ENCODE measurements at places on chromosomes 2 and 18.

- DNase-seq = no peak
Measured at GRCh38 chr18:58005011-58005410, 39.0 kb upstream of the NEDD4L start.

DNA sequence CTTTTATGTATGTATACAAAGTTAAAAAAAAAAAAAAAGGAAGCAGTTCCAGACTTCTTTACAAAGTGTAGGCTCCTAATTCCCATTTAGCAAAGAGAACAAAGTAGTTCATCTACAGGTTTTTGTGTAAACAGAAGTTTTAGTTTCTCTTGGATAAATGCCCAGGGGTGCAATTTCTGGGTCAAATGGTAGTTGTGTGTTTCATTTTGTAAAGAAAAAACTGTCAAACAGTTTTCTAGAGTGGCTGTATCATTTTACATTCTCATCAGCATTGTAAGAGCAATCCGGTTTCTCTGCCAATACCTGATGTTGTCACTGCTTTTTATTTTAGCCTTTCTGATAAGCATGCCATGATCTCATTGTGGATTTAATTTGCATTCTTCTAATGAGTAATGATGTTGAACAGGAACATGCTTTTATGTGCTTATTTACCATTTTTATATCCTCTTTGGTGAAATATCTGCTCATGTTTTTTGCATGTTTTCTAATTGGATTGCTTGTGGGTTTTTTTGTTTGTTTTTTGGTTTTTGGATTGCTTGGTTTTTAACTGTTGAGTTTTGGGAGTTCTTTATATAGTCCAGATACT is 16.6 kb upstream of the PSME4 start:
- DNase-seq = no peak

GRCh38 chr2:174535083-174535482 is 48.3 kb upstream of the GPR155 start:
- DNase-seq = no peak

GRCh38 chr2:86372641-86373502 is 35.4 kb upstream of the REEP1 start:
- DNase-seq = no peak

- DNase-seq = no peak
Measured at GRCh38 chr18:45617284-45617683, 2.0 kb downstream of the SLC14A2 start.

DNA sequence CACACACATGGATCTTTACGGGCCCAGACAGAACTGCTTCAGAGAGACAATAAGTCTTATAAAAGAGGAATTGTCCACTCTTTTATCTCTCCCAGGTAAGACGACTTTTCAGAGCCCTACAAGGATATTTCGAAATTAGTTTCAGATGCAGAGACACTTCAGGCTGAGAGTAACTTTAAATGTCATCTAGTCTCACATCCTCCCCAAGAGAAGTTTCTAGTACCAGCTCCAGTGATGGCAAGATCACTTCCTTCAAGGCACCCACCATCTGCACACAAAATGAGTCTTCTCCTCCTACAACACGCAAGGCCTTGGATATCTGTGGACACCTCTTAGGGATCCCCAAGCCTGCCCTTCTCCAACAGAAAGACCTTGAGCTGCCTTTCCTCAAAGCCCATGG is 39.0 kb upstream of the KLHL29 start:
- DNase-seq = no peak

GRCh38 chr2:154911729-154912128 is 213.2 kb downstream of the KCNJ3 start:
- no peak for DNase-seq

GRCh38 chr2:187429989-187430388 is 18.1 kb downstream of the CALCRL start:
- no peak for DNase-seq

DNA sequence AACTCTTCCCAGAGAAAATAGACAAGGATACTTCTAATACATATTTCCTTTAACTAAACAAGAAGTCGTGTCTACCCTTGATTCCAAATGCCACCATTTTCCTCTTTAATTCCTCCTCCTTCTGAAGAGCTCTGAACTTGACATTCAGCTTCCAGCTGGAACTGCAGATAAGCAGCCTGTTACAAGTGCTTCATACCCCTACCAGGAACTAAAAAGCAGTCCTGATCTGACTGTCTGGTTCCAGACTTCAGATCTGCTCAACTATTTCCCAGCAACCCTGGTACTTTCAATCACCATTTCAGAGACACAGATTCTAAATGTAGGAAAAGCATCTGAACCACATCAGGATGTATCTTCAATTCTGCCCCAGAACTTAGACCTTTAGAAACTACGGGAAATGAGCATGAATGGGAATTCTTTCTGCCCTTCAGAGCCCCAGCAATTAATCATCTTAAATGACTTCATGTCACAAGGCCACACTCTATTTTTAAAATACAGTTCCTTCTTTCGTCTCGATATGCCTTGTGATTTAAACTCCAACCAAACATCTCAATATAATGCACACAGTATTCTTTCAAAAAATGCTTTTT is 159.5 kb downstream of the L3MBTL4 start:
- no peak for DNase-seq

GRCh38 chr2:20584399-20585358 is 66.2 kb downstream of the HS1BP3 start:
- DNase-seq = no peak

DNA sequence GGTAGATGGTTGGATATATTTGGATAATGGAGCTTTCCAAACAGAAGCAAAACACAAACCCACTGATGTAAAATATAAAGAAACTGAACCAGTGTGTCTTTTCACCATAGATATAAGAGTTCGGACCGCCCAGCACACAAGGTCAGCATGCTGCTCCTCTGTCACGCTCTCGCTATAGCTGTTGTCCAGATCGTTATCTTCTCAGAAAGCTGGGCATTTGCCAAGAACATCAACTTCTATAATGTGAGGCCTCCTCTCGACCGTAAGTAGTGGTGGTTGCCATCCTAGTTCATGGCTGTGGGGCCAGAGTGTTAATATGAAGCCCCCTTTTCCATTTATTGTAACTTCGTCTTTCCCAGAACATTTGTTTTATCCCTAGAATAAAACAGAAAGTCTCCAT is 125.2 kb upstream of the LYPD6 start:
- DNase-seq = no peak

DNA sequence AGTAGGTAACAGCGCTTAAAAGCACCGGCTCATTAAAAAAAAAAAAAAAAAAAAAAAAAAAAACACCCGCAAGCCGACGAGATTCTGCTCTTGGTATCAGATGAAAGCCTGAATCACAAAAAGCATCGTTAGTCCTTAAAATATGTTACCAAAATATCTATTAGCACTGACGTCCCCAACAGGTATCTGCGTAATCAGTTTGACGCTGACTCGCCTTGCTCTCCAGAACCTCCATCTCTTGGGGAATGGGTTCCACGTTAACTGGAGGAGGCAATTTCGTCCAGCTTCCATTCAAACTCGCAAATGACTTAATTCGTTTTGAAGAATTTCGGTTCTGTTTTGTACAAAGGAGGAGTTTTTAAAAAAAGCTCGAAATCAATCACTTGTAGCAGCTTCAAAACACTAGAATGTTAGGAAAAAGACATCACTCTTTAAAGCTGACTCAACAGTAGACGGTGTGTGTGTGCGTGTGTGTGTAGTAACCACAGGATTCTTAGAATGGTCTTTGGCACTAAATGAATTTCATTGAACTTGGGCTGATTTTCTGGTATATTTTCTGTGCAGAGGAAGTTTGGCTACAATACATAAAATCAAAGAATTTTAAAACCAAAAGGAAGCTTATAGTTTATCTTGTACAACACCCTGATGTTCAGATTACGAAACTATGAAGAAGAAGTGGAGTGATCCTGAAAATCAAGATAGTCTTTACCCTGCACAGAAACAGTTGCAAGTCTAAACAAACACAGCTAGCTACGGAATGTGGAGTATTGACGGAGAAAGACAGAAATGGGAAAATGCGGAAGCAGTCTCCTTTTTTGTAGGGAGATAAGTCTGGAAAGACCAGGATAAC is 1.1 kb upstream of the PGAP1 start:
- no peak for DNase-seq

GRCh38 chr2:153601812-153602211 is 123.2 kb upstream of the RPRM start:
- no peak for DNase-seq

- no peak for DNase-seq
Measured at GRCh38 chr18:74194691-74195090, 46.4 kb downstream of the TIMM21 start.

- no peak for DNase-seq
Measured at GRCh38 chr18:26526966-26527234, 21.5 kb downstream of the KCTD1 start.

GRCh38 chr2:170745305-170745704 is 24.9 kb upstream of the ERICH2 start:
- no peak for DNase-seq

DNA sequence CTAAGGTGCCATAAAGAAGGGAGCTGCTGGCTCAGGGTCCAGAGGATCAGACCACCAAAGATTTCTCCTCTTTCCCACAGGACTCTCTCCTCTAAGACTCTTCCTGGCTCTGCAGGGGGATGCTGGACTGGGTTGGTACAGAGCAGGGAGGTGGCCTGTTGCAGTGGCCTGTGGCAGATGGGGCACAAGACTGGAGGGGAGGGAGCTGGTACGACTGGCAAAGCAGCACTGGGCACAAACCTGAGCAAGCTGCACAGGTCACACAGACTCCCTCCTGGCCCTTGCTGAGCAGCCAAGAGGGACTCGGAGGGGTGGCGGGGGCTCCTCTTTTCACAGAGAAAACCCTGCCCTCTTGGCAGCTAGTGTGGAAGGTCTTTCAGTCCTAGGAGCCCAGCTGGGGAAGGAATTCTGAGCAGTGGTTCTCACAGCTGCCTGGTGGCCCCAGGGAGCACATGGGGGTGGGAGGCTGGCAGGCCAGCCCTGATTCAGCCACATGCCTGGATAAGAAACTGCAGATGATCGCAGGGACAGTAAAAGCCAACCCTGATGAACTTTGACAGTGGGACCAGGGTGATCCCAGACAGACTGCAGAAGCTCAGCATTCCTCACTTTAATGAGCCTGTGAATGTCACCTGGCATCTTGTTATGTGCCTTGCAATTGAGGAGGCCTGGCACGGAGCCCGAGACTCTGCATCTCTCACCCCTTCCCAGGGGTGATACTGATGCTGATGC is 32.5 kb upstream of the ACAA2 start:
- DNase-seq = no peak

DNA sequence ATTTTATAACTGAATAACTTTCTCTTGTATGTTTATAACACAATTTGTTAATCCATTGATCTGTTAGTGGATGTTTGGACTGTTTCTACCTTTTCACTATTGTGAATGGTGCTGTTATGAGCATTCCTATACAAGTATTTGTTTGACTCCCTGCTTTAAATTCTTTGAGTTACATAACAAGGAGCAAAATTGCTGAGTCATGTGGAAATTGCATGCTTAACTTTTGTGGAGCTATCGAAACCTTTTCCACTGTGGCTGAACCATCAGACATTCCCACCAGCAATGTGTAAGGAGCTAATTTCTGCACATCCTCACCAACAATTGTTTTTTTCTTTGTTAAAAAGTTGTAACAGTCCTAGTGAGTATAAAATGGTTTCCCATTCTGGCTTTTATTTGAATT is 415.5 kb downstream of the CBLN2 start:
- no peak for DNase-seq

DNA sequence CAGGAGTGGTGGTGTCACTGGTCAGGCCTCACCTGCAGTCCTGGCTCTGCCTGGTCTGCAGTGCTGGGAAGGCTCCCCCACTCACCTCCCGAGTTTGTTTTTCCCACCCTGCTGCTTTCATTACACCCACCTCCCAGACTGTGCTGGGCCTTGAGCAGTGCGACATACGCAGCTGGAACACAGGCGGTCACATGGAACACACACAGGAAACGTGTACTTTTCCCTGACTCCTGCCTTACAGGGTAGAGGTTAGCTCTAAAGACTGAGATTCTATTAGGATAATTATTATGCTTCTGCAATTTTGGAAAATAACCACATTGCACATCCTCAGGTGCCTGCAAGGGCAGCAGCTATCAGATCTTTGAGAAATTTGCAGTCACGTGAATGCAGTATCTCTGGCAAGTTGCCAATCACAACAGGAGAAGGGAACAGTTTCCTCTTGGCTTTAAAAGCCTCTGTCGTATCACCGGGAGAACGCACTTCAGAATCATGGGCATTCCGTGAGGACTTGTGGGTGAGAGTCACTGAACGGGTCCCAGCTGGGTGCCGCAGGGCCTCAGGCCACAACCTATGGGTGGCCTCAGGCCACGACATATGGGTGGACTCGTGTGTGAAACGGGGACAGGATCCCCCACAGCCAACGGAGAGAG is 136.5 kb downstream of the ZNF236 start:
- DNase-seq = no peak

DNA sequence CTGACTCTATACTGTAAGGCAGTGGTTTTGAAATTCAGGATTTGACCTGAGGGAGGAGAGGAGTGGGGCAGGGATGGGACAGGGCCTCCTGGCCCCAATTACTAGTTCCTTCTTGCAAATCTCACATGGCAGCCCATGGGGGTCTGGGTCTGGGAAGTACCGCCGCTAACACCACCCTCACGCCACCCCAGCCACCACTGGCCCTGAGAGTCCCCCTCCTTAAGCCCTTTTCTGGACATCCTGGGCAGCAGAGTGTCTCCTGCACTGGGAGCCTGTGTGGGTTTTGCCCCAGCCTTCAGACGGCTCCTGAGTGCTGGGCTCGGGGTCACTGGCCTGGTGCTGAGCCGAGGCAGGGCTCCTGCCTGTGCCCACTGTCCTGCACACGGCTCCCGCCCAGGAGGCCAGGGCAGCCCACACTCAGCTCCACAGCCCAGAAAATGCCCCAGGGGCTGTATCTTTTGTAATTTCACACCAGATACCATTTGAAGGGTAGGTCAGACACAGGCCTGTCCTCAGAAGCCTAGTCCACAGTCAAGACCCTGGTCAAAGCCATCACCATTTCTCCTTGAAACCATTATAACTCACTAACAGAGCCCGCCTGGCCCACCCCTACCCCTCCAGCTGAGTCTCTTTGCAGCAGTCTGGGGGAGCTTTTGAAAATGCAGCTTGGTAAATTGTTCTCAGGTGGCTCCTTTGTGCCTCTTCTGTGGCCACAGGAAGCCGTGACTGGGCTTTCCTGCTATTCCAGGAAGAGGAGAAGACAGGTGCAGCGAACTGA is 55.1 kb downstream of the CYP27C1 start:
- DNase-seq = no peak

- no peak for DNase-seq
Measured at GRCh38 chr2:207216457-207216856, 50.7 kb upstream of the KLF7 start.

GRCh38 chr18:33440060-33441043 is at the start of gene CCDC178:
Gene CCDC178 (minus strand): TSS chr18:33440721. CDS start chr18:33412088, 28,633 bp downstream.
- DNase-seq = peak; percentile 5

GRCh38 chr2:28713577-28714298 is 37.9 kb upstream of the PPP1CB start:
- no peak for DNase-seq

- no peak for DNase-seq
Measured at GRCh38 chr18:46336278-46337111, 232.3 kb downstream of the HAUS1 start.

- no peak for DNase-seq
Measured at GRCh38 chr2:85133751-85134254, 611 bp downstream of the TCF7L1 start.

- no peak for DNase-seq
Measured at GRCh38 chr2:133717497-133717896, 149.2 kb upstream of the NCKAP5 start.

- no peak for DNase-seq
Measured at GRCh38 chr2:203908797-203909185, 27.8 kb upstream of the ICOS start.

GRCh38 chr2:154495455-154495868 is 203.0 kb upstream of the KCNJ3 start:
- no peak for DNase-seq

- DNase-seq = no peak
Measured at GRCh38 chr18:51519571-51519970, 322.1 kb upstream of the MEX3C start.

- no peak for DNase-seq
Measured at GRCh38 chr2:233346930-233347329, 7.4 kb upstream of the DGKD start.

Measured in hypothalamus (tissue), 51 donors.